Stimulated activated CD4-positive, alpha-beta T cell treated with anti-CD3 and anti-CD28 coated beads, Interleukin-1b, Interleukin-23, amount 100 ng/mL, for 1 hour (primary cell): ENCODE measurements at places on chromosomes 5 and 9.

DNA sequence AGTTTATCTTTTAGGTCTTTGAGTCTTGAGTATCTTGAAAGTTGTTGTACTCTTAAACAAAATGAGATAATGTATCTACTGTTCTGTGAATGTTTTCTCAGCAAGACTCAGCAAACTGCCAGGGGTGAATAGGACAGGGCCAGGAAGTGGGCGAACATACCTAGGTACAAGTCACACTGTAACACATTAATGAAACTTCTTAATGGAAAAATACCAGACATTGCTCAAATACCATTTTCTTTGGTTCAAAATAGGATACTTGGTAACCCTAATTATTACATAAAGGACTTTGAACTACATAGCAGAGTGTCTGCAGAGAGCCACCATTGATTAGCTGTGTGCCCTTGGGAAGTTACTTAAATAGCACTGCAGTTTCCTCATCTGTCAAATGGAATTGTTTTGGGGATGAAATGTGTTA lies 197.5 kb downstream of the ARHGEF28 start:
- no peak for DNase-seq

DNA sequence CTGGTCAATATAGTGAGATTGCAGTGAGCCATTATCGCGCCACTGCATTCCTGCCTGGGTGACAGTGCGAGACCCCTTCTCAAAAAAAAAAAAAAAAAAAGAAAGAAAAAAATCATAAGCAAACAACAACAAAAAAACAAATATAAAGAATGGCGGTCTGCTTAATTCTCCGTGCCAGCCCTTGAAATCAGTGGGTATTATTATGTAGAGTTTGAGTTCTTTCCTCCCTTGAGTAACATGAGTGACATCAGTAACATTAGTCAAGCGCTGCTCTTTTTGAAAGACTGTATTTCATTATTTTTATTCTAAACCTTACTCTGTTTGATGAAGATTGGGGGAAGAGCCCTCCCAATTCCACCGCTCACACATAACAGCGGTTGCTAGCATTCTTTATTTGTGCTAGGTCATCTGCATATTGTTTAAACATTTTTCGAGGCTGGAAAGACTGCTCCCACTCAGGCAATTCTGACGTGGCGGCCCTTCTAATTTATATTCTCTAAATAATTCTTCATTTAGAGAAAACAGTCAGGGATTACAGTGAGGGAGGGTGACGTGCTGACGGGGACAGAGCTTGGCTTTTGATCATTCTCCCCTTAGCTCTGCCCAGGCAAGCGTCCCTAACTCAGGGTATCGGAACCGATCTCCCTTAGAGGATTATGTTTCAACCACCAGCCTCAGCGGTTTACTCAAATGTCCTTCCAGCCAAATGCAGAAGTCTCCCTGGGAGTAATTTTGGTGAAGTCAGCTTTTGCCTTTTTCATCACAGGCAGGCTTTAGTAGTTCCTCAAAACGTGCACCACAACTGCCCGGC lies 860 bp upstream of the MARCHF6 start:
- DNase-seq, result no peak

DNA sequence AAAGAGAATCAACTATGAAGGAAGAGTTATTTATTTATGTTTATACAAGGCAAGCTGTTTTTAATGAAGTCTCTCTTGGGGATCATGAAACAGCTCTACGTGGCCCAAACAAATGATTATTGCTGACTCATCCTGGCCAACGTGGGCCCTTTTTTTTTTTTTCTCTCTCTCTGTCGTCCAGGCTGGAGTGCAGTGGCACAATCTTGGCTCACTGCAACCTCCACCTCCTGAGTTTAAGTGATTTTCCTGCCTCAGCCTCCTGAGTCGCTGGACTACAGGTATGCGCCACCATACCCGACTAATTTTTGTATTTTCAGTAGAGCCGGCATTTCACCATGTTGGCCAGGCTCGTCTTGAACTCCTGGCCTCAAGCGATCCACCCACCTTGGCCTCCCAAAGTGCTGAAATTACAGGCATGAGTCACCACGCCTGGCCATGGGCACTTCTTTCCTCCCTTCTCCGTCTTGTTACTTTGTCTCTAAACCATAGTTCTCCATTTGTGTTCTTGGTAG lies 98.3 kb downstream of the BASP1 start:
- no peak for DNase-seq

GRCh38 chr9:68997666-68998065 lies 16.2 kb downstream of the PRKACG start:
- DNase-seq, result no peak

DNA sequence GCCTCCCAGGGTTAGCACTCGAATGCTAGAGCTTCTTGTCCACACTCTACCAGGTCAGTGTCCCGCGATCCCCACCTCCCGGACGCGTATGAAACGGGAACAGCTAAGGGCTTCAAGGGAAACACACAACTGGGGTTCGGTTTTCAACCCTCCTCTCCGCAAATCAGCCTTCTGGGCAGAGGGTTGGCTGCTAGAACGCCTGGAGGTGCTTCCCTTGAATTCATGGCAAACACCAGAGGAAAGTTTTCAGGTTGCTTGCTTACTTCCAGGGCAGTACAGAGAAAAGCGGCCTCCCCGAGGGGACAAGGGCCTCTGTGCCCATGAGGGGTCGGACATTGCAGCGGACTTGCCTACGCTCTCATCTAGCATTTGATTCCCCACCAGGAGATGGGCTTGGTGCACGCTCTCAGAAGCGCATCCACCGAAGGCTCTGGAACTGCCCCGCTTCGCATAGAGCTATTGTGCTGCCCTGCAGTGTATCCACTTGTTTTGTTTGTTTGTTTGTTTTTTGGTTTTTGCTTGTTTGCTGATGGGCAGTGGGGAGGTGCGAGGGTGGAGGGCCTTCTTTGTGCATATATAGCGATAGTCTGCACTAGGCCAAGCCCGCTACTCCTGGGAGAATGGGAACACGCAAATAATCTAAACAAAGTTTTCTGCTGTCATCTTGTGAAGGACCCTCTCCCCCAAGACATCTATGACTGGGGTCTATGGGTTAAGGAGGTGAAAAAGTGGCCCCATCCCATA lies 1.3 kb upstream of the DMRT3 start:
- DNase-seq, result no peak

GRCh38 chr5:386432-387341 lies 56.3 kb upstream of the EXOC3 start:
- DNase-seq, result no peak

DNA sequence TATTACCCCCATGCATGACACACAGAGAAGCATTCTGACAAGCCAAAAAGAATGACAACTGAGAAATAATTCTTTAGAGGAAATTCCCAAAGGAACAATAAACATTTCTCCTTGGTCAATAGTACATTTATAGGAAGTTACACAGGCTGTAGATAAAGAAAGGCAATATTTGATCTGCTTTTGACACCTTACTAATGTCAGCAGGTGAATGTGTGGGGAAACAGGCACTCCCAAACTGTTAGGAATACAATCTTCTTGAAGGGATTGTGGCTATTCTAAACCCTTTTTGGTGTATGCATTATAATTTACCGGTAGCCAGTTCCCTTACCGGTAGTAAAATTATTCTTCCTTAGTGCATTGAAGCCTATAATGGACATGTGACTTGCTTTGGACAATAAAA lies 116.1 kb upstream of the FTMT start:
- DNase-seq, result no peak

GRCh38 chr5:86143837-86144236 lies 473.9 kb upstream of the COX7C start:
- DNase-seq, result no peak

- DNase-seq, result no peak
These were observed 20.3 kb upstream of the TENT4A start for GRCh38 chr5:6692906-6693305.

DNA sequence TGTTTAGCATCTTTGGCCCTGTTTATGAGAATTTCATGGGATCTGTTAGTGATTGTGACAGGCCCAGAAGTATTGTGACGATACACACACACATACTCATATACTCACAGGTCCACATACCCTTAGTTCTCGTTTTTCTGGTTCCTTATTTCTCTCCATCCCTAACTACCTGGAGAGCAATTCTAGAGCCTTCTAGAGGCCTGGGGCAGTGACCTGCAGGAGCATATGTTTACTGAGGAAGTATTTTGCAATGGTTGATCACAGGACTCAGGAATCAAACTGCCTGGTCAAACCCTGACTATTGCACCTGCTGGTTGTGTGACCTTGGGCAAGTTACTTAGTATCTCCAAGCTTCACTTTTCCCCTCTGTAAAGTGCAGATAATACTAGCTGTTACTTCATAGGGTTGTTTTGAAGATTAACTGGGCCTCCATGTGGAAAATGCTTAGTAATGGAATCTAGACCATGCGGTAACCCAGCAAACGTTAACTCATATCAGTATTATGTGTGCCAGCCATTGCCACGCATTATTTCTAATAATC lies 8.7 kb downstream of the PAPPA start:
- DNase-seq, result no peak

DNA sequence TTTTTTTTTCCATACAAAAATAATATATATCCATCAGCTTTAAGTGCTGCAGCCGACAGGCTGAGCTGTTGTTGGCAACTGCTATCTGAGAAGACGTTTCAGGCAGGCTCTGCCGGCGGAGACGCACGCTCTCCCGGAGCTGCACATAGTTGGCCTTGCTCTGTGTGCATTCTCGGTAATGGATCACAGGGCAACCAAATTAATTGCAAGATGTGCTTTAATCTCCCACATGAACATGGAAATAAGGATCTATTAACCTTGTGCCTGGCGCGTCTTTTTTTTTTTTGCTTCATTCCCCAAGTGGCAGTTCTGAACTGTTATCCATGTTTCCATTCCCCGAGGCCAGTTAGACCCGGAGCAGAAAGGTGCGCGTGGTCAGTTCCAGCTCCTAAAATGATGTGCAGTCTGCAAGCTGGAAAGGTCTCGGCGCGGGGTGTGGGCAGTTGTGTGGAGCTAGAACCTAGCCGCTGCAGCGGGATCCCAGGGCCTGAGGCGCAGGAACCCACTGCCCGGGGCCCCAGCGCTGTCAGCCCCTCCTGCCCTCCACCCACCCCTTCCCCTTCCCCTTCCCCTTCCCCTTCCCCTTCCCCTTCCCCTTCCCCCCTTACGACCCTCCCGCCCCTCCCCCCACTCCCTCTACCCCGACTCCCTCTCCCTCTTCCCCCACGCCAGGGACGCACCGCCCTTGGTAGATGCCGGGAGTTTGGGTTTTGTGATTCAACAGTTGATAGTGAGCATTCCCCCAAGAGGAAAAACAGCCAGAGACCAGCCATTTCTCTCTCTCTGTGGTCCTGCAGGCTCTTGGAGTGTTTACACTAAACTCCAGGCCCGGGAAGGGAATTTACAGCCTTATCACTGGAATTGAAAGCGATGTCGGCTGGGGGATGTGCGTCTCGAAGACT lies 137.8 kb downstream of the CEP120 start:
- DNase-seq, result no peak

- DNase-seq, result no peak
These were observed 47.1 kb downstream of the ST8SIA4 start for GRCh38 chr5:100855937-100856430.

DNA sequence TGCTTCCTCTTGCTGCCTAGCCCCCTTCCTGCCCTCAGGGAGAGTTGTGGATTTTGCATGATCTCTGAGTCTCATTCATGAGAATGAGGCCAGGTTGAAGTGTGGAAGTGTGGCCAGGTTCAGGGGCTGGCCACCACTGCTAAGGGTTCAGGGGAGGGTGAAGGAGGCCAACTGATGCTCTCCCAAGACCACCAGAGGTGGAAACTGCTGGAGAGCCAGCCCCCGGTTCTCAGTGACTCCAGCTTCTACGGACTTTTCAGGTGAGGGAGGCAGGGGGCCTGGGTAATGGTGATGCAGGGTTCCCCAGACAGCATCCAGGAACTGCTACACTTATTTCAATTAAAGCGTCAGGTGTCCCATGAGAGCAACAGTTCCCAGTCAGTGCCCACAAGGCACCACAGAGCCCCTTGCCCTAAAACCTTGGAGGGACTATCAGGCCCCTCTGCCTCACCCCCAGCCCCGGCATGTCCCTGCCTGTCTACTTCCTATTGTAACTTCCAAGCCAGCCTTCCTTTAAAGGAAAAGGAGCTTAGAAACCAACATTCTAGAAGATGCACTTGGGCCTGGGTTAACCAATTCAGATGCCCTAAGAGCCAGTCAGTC lies 50.1 kb downstream of the AMBP start:
- no peak for DNase-seq
